ENCODE measurements at places on chromosomes 16 and 17.

GRCh38 chr16:3198334-3199072 lies 10.5 kb downstream of the OR1F1 start:
- no peak for DNase-seq

DNA sequence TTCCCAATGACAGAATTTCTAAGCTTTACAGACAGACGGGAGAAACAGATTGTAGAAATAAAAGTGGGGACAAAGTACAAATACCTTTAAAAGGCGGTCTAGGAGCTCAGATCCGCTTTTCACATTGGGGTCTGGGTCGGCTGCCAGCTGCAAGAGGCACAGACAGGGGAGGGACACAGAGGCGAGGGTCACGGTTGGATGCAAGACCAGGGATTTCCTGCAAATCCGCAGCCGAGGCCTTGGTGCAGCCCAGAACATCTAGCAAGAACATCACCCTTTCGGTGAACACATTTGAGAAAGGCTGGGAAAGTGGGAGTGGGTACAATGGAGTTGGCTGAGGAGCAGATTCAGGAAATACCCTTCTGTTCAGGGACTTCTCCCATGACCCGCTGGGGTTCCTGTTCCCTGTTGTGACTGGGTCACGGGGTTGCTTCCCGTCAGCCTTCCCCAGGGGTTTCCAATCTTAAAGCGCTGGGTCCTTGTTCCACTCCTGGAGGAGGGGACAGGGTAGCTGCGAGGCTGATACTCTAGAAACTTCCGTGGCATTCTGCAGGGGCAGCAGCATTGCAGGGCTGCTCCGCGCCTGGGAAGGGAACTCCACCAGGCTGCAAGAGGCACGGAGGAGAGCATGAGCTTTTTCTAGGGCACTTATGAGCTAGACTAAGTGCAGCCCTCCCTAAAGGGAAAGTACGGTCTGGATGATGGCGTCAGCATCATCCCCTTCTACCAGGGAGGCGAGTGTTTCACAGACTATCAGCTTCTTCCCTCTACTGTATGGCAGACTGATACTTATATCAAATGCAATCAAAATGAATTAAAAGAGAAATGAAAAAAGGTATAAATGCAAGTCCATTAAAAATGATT lies 16.0 kb downstream of the VAC14 start:
- no peak for DNase-seq

- no peak for DNase-seq
Observed at GRCh38 chr16:4114257-4115208, 1.7 kb downstream of the ADCY9 start.

DNA sequence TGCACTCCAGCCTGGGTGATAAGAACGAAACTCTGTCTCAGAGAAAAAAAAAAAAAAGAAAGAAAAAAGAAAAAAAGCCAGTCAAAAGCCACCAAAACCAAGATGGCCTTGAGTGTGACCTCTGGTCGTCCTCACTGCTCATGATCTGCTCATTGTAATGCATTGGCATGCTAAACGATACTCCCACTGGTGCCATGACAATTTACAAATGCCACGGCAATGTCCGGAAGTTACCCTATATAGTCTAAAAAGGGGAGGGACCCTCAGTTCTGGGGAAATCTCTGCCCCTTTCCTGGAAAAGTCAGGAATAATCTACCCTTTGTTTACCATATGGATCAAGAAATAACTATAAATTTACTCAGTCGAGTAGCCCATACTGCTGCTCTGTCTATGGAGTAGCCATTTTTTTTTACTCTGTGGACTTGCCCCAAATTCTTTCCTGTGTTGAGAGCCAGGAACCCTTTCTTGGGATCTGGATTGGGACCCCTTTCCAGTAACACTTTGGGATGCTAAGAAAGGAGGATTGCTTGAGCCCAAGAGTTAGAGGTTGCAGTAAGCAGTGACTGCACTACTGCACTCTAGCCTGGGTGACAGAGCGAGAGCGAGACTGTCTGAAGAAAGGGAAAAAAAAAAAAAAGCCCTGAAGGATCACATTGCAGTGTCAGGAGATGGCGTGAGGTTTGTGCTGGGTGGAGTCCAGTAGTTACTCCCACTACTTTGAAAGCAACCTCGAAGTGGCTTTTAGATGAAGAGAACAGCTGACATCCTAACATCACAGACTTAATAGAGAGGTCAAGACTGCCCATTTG lies 3.7 kb upstream of the TMEM231 start:
- DNase-seq = no peak

DNA sequence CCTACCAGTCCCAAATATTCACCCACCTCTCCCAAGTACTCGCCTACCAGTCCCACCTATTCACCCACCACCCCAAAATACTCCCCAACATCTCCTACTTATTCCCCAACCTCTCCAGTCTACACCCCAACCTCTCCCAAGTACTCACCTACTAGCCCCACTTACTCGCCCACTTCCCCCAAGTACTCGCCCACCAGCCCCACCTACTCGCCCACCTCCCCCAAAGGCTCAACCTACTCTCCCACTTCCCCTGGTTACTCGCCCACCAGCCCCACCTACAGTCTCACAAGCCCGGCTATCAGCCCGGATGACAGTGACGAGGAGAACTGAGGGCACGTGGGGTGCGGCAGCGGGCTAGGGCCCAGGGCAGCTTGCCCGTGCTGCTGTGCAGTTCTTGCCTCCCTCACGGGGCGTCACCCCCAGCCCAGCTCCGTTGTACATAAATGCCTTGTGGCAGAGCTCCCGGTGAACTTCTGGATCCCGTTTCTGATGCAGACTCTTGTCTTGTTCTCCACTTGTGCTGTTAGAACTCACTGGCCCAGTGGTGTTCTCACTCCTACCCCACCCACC lies 29.8 kb downstream of the POLR2A start:
- no peak for DNase-seq

Measured in stimulated activated CD4-positive, alpha-beta T cell treated with anti-CD3 and anti-CD28 coated beads, TNF-alpha, amount 100 ng/mL, for 1 hour (primary cell).